ENCODE measurements at places on chromosomes 16 and 17.

DNA sequence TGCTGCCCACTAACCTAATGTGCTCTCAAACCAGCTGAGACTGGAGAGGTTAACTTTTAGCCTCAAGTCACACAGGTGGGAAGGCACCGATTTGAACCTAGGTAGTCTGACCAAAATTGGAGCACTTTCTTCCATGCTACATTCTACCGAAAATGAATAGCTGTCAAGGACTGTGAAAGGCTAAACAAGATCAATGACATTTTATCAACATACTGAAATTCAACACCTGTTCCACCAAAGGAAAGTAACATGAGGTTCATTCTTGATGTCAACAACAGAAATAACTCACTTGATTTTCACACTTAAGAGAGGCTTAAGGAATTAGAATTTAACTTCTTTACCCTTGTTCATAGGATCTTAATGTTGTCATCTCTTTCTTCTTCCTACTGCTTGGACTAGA, 284.4 kb upstream of the MON1B start:
- no peaks in the 10 kb centered on the region for H3K4me1 ChIP-seq
- H3K27ac ChIP-seq: no peak overlapping the region
- peaks cover 3% of the 10 kb centered on the region for H3K27me3 ChIP-seq
- no peak overlapping the region for H3K4me3 ChIP-seq
- no peaks in the 10 kb centered on the region for H3K36me3 ChIP-seq

GRCh38 chr16:84454611-84455010, 49.8 kb downstream of the MEAK7 start:
- no peak overlapping the region for H3K27ac ChIP-seq
- H3K27me3 ChIP-seq: no peaks in the 10 kb centered on the region
- H3K36me3 ChIP-seq: no peaks in the 10 kb centered on the region
- H3K4me1 ChIP-seq: no peaks in the 10 kb centered on the region
- H3K4me3 ChIP-seq: no peak overlapping the region

DNA sequence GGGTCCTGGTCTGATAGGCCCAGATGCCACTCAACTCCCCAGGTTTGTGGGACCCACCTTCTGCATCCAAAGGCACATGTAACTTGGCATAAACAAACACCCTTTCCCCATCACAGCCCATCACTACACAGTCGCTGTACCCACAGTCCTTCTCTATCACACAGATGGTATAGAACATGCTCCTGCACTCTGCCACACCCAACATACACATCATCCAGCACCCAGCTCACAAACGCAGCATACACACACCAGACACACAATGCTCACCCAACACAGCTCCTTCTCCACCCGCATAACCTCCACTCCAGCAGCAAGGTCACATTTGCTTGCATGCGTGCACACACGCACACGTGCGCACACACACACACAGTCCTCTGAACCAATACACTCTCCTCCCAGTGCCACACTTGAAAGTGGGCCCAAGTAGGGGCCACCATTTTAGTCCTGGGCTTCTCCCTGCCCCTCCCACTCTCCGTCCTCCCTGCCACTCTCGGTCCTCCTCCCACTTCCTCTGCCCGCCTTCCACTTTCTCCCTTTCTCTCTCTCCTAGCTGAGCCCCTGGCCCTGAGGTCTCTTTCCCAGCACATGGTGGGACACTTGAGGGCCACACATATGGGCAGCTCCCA, 8.5 kb upstream of the TMEM92 start:
- peaks cover 21% of the 10 kb centered on the region for H3K27me3 ChIP-seq
- peak; percentile 51 for DNase-seq
- H3K4me1 ChIP-seq: peaks cover 55% of the 10 kb centered on the region
- H3K27ac ChIP-seq: peak overlapping the region; percentile 24
- no peak overlapping the region for H3K4me3 ChIP-seq
- H3K36me3 ChIP-seq: no peaks in the 10 kb centered on the region

DNA sequence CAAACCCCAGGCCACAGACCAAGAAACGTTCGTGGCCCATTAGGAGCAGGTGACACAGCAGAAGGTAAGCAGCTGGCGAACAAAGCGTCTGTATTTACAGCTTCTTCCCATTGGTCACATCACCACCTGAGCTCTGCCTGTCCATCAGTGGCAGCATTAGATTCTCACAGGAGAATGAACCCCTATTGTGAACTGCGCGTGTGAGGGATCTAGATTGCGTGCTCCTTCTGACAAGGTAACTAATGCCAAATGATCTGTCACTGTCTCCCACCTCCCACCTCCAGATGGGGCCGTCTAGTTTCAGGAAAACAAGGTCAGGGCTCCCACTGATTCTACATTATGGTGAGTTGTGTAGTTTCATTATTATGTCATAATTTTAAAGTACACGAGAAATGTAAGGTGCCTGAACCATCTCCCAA, 186.3 kb downstream of the CPPED1 start:
- H3K27me3 ChIP-seq: peaks cover 3% of the 10 kb centered on the region
- H3K4me3 ChIP-seq: no peak overlapping the region
- H3K27ac ChIP-seq: no peak overlapping the region
- no peak for DNase-seq

DNA sequence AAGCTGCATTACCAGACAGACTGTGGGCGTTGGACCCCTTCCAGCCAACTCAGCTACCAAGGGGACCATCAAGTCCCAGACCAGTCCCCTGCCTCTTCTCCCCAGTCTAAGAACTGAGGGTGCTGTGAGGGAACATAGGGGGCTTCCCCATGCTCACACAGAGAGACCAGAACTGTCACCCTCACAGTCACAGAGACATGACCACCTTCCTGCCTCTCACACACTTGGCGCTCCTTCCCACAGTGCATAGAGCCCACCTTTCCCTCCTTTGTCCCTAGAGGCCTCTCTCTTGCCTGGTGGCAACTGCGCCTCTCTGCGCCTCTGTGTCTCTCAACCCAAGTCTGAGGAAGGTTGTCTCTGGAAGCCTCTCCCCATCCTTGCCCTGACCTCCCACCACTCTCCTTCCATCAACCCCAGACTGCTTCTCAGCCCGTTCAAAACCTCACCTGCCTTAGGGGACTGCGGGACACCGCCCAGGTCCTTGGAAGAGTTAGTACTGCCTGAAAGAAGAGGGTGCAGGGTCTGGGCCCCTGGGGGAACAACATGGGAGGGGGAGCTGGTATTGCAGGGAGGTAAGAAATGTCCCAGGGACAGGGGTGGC, 6.1 kb upstream of the LHX1 start:
- H3K4me3 ChIP-seq: no peak overlapping the region
- peaks cover 55% of the 10 kb centered on the region for H3K4me1 ChIP-seq
- no peaks in the 10 kb centered on the region for H3K36me3 ChIP-seq
- no peak overlapping the region for H3K27ac ChIP-seq

- no peak overlapping the region for H3K27ac ChIP-seq
- peaks cover 4% of the 10 kb centered on the region for H3K4me1 ChIP-seq
- H3K4me3 ChIP-seq: no peak overlapping the region
- DNase-seq: no peak
These were observed 46.3 kb downstream of the ZNF652 start for GRCh38 chr17:49315551-49316257.

GRCh38 chr16:87395181-87395842, 3.2 kb downstream of the MAP1LC3B start:
- H3K4me1 ChIP-seq: peaks cover 24% of the 10 kb centered on the region
- DNase-seq: no peak
- H3K27ac ChIP-seq: peak overlapping the region; percentile 59
- peak overlapping the region; percentile 68 for H3K4me3 ChIP-seq
- no peaks in the 10 kb centered on the region for H3K27me3 ChIP-seq

DNA sequence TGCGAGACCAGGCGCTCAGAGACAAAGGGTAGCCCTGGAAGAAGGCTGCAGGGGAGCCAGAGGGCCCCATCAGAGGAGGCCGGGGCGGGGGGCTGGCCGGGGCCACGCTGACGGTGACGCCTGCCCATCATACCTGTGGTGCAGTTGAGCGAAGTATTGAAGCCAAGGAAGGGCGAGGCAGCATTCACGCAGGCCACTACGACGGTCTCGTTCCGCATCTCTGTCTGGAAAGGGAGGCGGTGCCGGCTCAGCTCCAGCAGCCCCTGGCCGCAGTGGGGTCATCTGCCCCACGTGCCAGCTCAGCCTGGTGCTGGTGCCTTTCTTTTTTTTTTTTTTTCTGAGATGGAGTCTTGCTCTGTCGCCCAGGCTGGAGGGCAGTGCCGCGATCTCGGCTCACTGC, 4.9 kb upstream of the MRPL28 start:
- DNase-seq: no peak
- H3K4me3 ChIP-seq: no peak overlapping the region
- H3K27ac ChIP-seq: no peak overlapping the region
- H3K4me1 ChIP-seq: peaks cover 7% of the 10 kb centered on the region
- H3K27me3 ChIP-seq: no peaks in the 10 kb centered on the region
- H3K36me3 ChIP-seq: no peaks in the 10 kb centered on the region

Measured in type B pancreatic cell (in vitro differentiated cells).